ENCODE measurements at places on chromosomes 5 and 9.
A peak's percentile ranks its signal among the peaks of the same experiment; 100 is the strongest.

GRCh38 chr5:56326116-56326515, 93.0 kb upstream of the ANKRD55 start:
- DNase-seq: peak; percentile 37

DNA sequence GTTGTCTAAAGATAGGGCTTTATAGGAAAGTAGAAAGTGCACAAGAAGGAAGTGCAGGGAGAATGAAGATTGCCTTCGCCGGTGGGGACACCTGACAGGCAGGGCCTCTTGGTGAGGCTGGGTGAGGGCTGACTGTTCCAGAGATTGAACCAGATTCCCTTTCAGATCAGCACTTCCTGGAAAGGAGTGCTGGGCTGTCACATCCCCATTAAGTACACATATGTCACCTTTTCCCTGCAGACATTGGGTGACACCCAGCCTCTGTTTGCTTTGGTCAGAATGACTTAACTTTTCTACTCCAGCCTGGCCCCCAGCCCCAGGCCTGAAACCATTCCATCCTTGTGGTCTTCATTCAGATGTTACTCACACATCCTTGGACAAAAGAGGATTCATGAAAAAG, 7.4 kb upstream of the SHROOM1 start:
- no peak for DNase-seq

DNA sequence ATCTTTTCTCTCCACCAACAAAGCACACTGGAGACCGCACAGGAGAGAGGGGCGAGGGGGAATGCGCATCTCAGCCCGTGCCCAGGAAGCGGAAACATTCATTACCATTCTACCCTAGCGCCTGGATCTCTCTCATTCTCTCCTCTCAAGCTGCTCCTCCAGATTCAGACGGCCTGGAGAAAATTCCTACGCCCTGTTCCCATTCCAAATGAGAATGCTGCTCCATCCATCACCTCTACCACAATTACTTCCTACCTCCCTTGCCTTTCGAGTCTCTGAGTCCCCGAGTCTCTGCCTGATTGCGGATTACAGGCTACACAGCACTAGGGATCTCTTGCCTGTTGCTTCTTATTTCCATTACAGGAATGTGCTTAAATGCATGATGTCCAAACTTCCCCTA, 6.7 kb downstream of the DDX31 start:
- DNase-seq: no peak

DNA sequence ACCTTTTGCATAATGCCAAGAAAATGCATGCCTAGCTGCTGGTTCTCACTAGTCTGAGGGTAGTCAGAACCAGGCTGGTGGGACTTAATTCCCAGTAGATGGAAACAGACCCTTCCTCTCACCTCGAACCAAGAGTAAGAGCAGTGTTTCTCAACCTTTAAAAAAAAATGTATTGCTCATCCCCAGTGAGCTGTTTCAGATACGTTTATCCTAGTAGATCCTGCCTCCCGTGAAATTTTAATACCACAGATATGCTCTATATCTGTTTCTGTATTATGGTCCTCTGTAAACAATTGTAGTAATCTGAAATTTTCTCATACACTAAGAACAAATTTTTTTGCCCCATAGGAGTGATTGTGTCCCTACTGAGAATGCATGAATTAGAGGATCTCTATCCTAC, 86.2 kb downstream of the TEK start:
- no peak for DNase-seq

All from hematopoietic multipotent progenitor cell treated with erythropoietin and hydrocortisone succinate and interleukin-3 and kit ligand, for 6 days (in vitro differentiated cells).